ENCODE measurements at places on chromosomes 7 and 10.

- DNase-seq, result no peak
Measured at GRCh38 chr10:130027716-130028464, 63.8 kb upstream of the EBF3 start.

DNA sequence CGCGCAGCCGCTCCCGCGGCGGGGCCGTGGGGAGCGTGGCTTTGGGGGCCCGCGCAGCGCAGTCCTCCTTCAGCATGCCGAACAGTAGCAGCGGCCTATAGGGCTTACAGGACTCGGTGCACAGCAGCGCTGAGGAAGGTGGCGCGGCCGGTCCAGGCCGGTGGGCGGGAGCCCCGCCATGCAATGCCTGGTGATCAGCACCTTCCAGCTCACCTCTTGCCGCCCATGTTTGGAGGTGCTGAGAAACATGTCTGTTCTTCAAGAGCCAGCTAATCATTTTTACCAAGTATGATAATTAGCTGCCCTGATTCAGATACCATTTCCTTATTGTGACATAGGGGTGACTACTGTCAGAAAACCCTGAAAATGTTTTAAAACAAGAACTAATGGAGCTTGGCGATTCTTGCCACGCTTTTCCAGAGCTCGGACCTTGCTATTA is 33.5 kb upstream of the SFTPD start:
- DNase-seq, result no peak

DNA sequence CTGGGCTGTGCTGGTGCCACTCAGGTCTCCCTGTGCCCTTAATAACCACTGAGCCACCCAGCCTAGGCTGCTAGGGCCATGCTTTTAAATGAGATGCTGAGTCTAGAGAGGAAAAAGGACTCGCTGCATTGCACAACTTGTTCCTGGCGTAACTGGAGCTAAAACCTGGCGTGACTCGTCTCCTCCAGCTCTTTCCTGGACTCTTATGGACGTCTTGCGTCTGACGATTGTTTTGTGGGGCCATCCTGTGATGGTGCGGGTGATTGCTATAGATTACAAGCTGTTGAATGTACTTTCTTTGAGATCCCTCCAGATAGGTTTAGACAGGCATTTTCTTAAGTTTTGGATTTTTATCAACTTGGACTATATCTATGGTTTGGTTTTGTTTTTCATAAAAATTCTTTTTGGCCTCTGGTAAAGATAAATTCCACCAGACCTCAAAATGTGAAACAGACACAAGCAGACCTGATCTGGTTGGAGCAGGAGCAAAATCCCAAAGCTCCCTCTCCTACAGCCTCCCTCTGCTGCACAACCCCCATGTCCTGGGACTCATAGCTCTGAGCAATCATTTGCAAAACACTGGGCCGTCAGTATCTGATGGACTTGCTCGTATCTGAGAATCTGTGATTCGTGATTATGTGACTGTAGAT is 230.3 kb downstream of the ARHGAP12 start:
- DNase-seq, result no peak

- no peak for DNase-seq
Measured at GRCh38 chr10:110779489-110779888, 92.2 kb upstream of the PDCD4 start.

DNA sequence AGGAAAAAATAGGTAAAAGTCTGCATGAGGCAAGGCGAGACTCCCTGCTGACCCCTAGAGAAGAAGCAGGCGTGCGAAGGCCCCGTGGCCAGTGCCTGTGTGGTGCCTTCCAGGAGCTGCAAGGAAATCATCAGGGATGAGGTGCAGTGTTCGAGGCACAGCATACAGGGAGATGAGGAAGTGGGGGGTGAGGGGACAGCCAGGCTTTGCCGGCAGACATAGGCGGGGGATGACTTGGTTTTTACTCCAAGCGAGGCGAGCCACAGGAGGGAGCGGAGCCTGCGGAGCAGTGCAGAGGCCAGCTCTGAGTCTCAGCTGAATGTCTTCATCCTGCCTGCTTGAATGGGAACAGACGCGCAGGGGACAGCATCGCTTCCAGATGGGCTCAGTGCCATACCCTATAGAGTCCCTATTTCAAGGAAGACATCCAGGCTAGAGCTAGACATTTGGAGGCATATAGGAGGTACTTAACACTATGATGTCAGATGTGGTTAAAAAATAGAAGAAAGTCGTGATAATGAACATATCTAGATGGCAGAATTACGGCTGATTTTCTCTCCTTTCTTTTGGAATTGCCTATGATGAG is 49.5 kb downstream of the TCERG1L start:
- no peak for DNase-seq

GRCh38 chr7:138618933-138619332 is 82.2 kb downstream of the SVOPL start:
- DNase-seq, result no peak

Data from stimulated activated CD4-positive, alpha-beta T cell treated with anti-CD3 and anti-CD28 coated beads, Interleukin-1b, Interleukin-23, amount 100 ng/mL, for 1 hour (primary cell).